Fibroblast of skin of right quadriceps (primary cell): ENCODE measurements at places on chromosomes 6 and 20.

DNA sequence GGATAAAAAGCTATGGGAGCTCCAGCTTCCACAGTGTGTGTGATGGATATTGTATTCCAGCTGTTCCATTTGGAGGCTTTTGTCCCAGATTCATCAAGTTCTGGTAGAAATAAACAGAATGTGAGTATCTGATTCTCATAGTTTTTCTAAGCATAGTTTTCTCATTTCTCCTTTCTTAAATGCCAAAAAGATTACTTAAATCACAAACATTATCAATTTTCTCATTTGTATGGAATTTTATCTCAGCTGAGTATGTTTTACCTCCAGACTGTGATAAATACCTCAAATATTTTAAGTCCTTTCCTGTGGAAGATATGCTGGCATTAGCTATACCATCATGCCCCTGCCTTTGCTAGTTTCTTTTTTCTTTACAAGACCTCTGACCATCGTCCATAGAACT is 767.3 kb downstream of the TFAP2A start:
- DNase-seq, result no peak

- DNase-seq, result no peak
Observed at GRCh38 chr6:161211380-161212035, 62.4 kb downstream of the AGPAT4 start.

DNA sequence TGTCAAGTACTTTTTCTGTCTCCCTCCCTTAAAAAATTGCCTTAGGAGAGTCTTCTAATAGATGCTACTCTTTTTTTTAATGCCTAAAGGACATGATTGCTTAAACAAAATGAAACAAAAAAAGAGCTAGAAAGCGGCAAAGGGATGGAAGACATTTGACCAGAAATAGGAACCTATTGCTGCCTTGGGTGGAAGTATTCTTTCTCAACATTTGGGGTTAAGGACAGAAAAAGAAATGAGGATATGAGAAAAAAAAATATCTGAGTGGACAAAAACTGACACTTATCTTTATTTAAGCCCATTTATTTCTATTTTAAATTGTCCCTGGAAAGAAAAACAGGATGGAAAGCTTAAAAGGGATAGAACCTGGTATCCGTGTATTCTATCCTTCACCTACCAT is 664.9 kb upstream of the CITED2 start:
- no peak for DNase-seq

GRCh38 chr20:9498322-9498721 is 16.1 kb upstream of the LAMP5 start:
- DNase-seq, result peak; percentile 35

- DNase-seq, result no peak
Observed at GRCh38 chr20:4569865-4570264, 151.8 kb upstream of the PRND start.

DNA sequence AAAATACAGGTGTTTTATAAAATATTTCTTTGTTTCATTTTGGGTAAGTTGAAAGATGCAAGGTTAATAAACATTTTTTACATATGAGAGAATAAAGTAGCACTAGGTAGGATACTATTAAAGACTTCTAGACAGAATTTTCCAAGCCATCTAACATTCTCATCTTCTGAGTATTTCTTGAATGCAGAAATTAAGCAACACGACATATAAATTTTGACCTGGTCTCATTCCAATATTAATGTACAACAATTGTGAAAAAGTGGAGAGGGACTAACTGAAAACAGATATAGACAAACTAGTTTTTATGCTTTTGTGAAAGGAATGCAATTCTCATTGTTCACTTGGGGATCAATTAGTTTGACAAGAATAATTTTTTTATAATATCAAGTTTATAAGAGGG is 11.5 kb upstream of the FOXO3 start:
- DNase-seq, result no peak

- no peak for DNase-seq
Observed at GRCh38 chr6:107473660-107474059, 14.3 kb upstream of the PDSS2 start.

GRCh38 chr6:137767911-137768690 is 99.0 kb upstream of the TNFAIP3 start:
- peak; percentile 68 for DNase-seq

- no peak for DNase-seq
Observed at GRCh38 chr6:159852877-159853276, 37.9 kb upstream of the MAS1 start.

- no peak for DNase-seq
Observed at GRCh38 chr20:9119776-9120175, 50.9 kb downstream of the PLCB4 start.

- no peak for DNase-seq
Observed at GRCh38 chr6:33769248-33769821, 19.6 kb downstream of the LEMD2 start.

- DNase-seq, result no peak
Observed at GRCh38 chr6:169251371-169251802, 2.3 kb downstream of the THBS2 start.

- DNase-seq, result peak; percentile 31
Observed at GRCh38 chr6:37696841-37697662, 631 bp downstream of the MDGA1 start.

DNA sequence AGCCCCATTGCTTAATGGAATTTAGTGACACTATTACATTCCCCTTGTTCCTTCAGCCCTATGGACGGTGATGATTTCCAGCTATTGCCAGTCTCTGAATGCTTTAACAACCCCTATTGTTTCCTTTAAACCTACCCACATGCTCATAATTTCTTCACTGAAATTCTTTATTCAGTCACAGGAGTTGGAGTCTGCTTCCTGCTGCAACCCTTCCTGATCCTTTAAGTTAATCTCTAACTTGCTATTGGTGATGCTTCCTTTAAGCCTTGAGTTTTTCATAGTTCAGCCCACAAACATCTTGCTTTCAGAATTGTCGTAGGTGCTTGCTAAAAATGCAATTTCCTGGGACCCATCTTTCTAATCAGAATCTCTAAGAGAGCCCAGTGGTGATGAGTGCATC is 66.3 kb upstream of the TNFAIP3 start:
- no peak for DNase-seq

DNA sequence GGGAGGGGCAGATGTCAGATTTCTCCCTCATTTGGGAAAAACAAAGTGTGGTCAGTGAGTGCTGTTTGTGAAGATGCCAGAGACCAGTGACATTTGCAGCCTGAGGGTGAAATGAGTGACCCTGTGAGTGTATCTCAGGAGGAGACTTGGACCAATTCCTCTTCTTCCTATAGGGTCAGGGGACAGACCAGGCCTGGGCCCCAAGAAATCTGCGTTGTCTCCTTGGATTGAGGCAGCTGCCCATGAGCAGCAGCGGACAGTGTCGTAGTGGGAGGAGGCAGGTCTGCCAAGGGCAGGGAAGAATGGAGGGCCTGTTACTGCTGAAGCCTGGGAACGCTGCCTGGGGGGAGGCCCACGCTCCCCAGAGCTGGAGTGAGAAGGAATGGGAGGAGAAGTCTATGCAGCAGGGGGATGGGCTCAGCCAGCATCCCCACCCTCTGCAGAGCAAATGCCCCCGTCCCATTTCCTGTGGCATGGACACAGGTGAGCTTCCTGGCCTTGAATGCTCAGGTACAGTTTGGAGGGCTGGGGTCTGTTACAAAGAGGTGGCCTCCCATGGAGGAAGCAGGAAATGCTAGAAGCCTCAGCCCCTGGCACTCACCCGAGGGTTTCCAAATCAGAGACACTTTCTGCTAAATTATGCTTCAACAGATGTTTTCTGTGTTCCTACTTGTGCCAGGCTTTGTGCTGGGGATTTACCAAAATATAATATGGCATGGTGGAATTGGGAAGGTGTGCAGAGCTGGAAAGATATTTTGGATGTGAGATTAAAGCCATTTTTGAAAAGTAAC is 29.8 kb downstream of the DAAM2 start:
- DNase-seq, result no peak

DNA sequence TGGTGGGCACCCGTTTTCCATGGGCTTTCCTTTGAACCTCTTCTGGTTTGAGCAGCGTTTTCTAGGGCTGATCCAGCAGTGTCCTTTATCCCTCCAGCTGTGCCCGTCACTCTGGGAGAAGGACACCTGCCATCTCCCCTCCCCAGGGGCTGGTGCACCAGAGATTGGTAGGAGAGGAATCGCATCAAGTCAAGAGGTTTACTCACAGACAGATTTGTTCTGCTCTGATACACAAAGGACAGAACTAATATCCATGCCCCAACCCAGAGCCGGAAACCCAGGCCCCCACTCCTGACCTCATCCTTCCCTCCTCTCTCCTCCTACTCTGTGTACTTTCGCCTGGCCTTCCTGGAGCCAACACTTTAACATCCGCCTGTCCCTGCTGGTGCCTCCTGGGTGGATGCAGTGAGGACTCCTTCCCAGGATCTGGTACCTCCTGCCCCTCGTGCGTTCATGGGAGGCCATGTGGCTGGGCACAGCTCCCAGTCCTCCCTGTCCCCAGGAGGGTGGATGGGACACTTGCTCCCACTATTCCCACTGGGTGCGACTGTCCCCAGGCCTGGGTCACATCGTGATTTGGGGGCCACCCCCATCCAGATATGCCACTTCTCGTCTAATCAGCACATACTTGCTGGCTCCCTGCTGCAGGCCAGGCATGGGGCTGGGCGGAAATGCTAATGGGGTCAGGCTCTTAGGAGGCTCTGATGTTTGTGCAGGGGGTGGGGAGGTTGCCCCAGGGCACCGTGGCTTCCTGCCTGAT is 286.3 kb downstream of the CDH4 start:
- DNase-seq, result no peak

DNA sequence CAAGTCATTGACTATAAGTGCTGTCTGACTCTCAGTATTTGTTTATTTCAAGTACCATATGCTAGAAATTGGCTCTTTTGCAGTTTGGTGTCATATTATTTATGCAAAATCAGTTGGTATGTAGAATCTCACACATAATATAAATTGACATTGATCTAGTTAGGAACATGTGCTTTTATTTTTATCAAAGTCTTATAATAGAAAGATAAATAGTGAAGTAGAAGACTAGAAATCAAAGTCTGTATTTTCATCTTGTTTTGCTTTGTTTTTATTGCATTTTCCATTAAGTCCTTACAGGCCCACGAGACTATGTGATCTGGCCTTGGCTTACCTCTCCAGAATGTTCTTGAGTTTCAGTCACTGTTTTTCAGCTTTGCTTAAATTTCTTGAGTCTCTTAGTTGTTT is 300.3 kb downstream of the LAMA2 start:
- no peak for DNase-seq

DNA sequence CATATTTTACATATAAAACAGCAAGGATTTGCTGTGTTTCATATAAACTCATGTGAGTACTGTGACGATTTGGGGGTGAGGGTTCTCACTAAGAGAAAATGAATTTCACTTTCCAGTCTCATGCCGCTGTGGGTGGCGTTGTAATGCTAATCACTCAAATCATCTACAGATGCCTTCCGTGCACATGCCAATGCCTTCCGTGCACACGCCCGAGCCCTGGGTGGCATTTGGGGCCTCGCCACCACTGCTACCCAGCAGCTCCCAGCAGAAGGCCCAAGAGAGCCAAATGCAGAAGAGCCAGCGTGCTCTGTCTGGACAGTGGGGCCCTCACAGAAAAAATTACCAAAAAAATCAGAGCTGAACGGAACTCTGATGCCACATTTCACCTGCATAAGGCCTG is 53.7 kb downstream of the WDR27 start:
- DNase-seq, result no peak

GRCh38 chr20:9025643-9026042 is 43.2 kb upstream of the PLCB4 start:
- DNase-seq, result peak; percentile 78

DNA sequence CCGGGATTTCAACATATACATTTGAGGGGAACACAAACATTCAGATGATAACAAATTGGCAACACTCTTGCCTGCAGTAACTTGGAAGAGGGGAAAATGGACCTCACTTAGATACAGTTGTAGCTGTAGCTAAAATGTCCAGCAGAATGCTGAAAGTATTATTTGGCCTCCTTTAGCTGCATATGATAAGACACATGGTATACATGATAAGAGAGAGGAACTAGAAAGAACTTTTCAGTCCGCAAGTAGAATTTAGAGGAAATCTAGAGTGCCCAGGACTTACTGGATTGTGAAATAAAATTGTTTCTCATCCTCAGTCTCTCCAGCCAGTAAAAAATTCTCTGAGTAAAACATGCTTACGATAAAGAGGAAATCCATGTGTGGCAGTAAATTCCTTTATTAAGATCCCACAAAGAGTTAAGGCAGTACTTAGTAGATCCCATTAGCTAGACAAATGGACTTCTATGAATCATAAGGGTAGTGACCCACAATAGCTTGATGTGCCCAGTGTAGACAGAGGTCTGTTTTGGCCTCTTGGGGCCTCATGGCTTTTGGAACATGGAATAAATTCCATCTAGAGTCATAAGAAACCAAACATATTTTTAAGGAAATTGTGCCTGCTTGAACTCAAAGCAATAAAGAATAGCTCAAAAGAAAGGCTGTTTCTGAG is 87.9 kb upstream of the RBM24 start:
- no peak for DNase-seq

DNA sequence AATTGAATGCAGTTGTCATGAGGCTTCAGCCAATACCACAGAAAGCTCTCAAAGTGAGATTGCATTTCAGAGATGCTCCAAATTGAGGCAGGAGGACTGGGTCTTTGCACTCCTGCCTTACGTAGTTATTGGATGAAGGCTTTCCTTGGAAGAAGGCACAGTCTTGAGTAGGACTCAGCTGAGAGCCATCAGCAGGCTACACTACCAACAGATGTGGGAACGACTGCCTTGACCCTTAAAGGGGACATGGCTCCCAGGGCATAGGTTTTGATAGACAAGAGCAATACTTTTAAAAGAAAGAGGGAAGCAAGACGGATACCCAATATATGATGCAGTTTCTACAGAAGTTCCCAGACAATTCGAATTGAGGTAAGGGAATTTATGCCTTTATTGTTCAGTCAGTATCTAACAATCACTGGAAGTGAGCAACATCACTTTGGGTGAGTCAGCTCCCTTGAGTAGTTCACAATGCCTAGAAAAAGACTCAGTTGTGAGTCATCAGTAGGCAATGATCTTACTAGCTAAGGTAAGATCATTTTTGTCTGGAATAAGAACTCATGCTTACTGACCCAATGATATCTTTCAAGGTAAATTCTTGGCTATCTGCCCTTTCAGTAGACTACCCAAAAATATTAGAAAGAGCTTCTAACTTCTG is 390.8 kb downstream of the GJA1 start:
- peak; percentile 89 for DNase-seq

DNA sequence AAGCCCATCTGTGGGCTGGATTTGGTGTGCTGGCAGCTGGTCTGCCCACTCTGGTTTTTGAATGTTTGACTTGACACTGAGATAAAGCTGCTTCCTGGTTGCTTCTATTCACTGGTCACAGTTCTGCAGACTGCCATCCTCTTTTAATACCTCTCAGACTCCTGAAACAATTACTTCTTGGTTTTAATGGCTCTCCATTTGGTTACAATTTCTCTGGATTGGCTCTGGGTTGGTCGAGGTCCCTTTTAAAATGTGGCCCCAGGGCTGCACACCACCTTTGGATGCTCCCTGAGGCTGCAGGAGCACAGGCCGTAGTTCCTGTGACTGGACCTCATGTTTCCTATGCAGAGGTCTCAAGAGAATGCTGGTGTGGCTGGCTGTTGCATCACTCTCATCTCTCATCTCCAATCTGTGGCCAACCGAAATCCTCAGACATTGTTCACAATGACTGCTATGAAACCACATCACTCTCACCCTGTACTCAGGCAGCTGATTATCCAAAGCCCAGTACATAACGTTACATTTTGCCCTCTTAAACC is 98.5 kb downstream of the INSM1 start:
- peak; percentile 72 for DNase-seq
